ENCODE measurements at places on chromosomes 7 and 10. TPM values are rescaled to one million over a fixed set of nuclear protein-coding genes. Genes with fewer than 3 reads are reported as not detected.

Gene LIPN
- not detected for total RNA-seq

Gene INA
- 0.36 TPM for total RNA-seq

Gene TFR2
- 4.5 TPM for total RNA-seq

Gene NSUN5
- 10.3 TPM for total RNA-seq

Gene TRIM73
- total RNA-seq = 0.36 TPM

Gene CDC14C
- not detected for total RNA-seq

Gene IFIT2
- 3.6 TPM for total RNA-seq

Gene FAM241B
- not detected for total RNA-seq

Gene CLRN3
- not detected for total RNA-seq

Gene ADCY1
- 0.49 TPM for total RNA-seq

Gene ZNF32
- total RNA-seq = 34.3 TPM

Gene MUC12
- not detected for total RNA-seq

Data from cardiac atrium fibroblast (primary cell).